ENCODE measurements at places on chromosomes 4 and X. TPM values are rescaled to one million over a fixed set of nuclear protein-coding genes. Genes with fewer than 3 reads are reported as not detected.

The KDR gene
- 114 TPM for polyA plus RNA-seq

The FAM9B gene
- 0.08 TPM for polyA plus RNA-seq

The PRR27 gene
- polyA plus RNA-seq = 0.11 TPM

The MUC7 gene
- not detected for polyA plus RNA-seq

The SMARCA1 gene
- polyA plus RNA-seq = 131 TPM

The TRIM2 gene
- 84.9 TPM for polyA plus RNA-seq

The TACR3 gene
- polyA plus RNA-seq = 2.1 TPM

The FRG1 gene
- polyA plus RNA-seq = 47.1 TPM

The UCP1 gene
- 0.68 TPM for polyA plus RNA-seq

The EVC gene
- 32.2 TPM for polyA plus RNA-seq

The CD38 gene
- polyA plus RNA-seq = 1.5 TPM

The ZCCHC18 gene
- polyA plus RNA-seq = 4.3 TPM

The NUDT11 gene
- 9.0 TPM for polyA plus RNA-seq

The KLHL4 gene
- polyA plus RNA-seq = 4.9 TPM

The SOWAHD gene
- 0.40 TPM for polyA plus RNA-seq

The NR3C2 gene
- polyA plus RNA-seq = 18.0 TPM

The CSAG1 gene
- polyA plus RNA-seq = not detected

The SLC2A9 gene
- 5.1 TPM for polyA plus RNA-seq

The MAGEA6 gene
- not detected for polyA plus RNA-seq

The TIMM8A gene
- polyA plus RNA-seq = 14.0 TPM

The ADH7 gene
- not detected for polyA plus RNA-seq

The ACSL4 gene
- polyA plus RNA-seq = 14.1 TPM

The NWD2 gene
- polyA plus RNA-seq = 0.03 TPM

The TKTL2 gene
- not detected for polyA plus RNA-seq

The PDGFC gene
- 45.1 TPM for polyA plus RNA-seq

The NSG1 gene
- 75.5 TPM for polyA plus RNA-seq

The APBB2 gene
- 50.6 TPM for polyA plus RNA-seq

The AWAT1 gene
- polyA plus RNA-seq = not detected

The RNF212 gene
- 11.2 TPM for polyA plus RNA-seq

The MFAP3L gene
- 2.3 TPM for polyA plus RNA-seq

The PGAM4 gene
- polyA plus RNA-seq = 0.29 TPM

The GYPB gene
- 9.9 TPM for polyA plus RNA-seq

The UGT2A3 gene
- polyA plus RNA-seq = 5.3 TPM

The GUCY1A1 gene
- polyA plus RNA-seq = 157 TPM

The DGKK gene
- polyA plus RNA-seq = not detected
